ENCODE measurements at places on chromosomes 11 and 22.

DNA sequence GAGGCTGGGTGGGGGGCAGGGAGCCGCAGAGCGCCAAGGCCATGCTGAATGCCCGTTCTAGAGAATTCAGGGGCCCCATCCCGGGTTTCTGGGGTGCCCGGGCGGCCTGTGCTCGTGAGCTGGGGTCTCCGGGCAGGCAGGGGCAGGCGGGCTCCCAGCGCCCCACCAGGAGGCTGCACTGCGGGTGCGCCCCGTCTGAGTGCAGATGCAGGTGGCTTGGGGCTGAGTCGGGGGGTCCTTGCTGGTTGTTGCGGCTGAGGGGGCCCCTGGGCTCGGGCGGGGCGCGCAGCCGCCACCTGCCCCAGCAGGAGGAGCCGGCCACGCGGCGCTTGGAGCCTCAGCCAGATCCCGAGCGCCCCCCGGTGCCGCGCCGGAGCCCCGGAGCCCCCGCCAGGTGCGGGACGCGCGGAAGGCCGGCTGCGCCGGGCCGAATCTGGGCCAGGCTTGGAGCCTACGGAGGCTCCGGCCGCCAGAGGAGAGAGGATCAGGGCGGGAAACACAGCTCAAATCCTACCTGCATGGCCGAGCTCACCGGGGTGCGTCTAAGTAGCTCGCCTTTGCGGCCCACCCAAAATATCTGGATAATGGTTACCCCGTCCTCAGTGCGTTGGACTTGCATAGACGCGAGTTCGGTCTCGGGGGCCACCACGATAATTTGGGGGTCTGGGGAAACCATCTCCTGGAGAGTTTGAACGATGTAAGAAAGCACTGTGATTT, 590 bp upstream of the IGF2 start:
- DNase-seq = no peak

- no peak for DNase-seq
Measured at GRCh38 chr22:26691377-26691716, 34.0 kb downstream of the MIAT start.

DNA sequence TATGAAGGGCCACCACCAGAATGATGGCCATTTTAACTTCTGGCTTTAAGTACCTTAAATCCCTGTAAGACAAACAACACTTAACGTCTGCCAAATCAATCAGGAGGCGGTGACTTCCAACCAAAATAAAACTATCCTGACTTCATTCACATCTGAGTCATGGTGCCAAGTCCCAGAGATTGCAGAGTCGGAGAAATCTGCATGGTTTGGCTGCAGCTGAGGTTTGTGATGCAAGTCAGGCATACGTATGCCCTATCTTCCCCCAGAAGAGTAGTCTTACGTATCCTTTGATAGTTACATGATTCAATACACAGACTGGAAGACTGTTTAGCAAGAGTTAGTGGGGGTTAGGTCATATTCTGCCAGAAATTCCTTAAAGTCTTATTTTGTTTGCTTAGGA, 1.7 kb upstream of the GAB2 start:
- peak; percentile 91 for DNase-seq

GRCh38 chr22:36863979-36864378, 3.2 kb downstream of the NCF4 start:
- no peak for DNase-seq

- DNase-seq = no peak
Measured at GRCh38 chr11:14949437-14950147, 22.6 kb downstream of the CALCA start.

GRCh38 chr22:35703861-35704584, 13.6 kb upstream of the APOL5 start:
- no peak for DNase-seq

DNA sequence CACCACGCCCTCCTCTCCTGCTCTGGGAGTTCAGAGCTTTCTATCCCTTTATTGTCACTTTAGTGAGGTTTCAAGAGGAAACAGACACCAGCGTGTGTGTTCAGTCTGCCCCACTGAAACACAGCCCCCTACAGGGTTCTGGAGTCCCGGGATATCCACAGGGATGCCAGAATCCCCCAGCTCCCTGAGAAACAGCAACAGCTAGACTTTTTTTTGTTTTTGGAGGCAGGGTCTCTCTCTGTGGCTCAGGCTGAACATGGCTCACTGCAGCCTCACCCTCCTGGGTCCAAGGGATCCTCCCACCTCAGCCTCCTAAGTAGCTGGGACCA, 10.4 kb downstream of the SULT4A1 start:
- DNase-seq = no peak

All from EL (cell line).